WERI-Rb-1 (cell line): ENCODE measurements at places on chromosomes 1 and 21.

GRCh38 chr21:41536827-41537103, 28.8 kb upstream of the TMPRSS2 start:
- DNase-seq = no peak

GRCh38 chr1:203754455-203754864, 10.5 kb upstream of the LAX1 start:
- no peak for DNase-seq

DNA sequence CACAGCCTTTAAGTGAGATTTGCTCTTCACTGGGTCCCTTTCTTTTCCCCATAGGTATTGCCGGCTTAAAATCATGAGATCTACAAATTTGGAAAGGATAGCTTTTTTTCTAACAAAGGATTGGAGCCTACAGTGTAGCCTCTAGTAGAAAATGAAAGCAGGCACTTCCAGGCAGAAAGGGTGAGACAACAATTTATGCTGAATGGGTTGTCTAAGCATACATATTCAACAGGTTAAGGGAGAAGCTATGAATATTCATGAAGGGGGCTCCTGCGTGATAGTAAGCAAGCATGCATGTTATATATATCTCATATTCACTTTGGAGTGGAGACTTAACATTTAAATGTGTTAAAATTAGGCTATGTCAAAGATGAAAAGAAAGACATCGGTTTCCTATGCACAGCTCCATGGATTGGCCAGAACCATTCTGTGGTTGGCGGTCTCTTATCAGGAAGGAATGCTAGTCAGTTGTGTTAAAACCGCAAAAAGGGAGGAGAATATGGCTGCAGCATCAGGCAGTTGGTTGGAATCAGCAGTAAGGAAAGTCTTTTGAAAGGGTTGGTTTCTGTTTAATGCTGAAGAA, 66.0 kb downstream of the VCAM1 start:
- no peak for DNase-seq

GRCh38 chr1:230237805-230238204, 170.8 kb downstream of the GALNT2 start:
- DNase-seq = no peak

DNA sequence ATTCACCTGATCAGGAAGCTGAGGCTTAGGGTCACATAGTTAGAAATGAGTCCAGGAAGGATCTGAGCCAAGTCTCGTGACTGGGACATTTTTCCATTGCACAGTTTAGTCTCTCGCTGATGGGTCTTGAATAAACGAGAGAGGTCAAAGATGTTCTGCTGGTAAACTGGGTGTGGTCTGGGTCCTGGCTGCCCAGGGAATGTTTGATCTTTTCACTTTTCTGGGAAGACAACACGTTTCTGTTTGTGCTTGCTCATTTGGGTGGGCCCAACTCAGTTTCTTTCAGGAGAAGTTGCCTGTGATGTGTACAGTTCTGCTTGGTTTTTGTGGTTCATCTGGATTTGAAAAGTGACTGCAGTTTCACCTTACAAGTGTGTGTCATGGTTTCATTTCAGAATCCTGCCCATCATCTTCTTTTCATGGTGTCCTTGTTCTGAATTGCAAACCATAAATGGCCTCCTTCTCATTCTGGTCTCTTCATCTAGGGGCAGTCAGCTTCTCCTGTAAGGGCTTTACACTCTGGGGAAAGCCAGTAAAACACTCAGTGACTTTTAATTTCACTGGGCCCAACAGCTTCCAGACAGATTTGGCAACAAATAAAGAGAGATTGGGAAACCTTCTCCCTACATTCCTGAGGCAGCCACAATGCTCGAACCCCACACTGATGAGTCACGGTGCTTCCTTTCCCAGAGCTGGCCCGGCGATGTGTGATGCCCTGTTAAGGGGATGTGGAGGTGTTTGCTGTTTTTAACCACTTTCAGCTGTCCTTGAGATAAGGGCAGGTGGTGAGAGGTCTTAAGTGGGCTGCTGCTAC, 7.2 kb upstream of the TACSTD2 start:
- no peak for DNase-seq

- DNase-seq = no peak
Observed at GRCh38 chr1:76015478-76016103, 59.0 kb upstream of the ST6GALNAC3 start.

GRCh38 chr1:210159211-210159610, 73.4 kb upstream of the SERTAD4 start:
- no peak for DNase-seq

DNA sequence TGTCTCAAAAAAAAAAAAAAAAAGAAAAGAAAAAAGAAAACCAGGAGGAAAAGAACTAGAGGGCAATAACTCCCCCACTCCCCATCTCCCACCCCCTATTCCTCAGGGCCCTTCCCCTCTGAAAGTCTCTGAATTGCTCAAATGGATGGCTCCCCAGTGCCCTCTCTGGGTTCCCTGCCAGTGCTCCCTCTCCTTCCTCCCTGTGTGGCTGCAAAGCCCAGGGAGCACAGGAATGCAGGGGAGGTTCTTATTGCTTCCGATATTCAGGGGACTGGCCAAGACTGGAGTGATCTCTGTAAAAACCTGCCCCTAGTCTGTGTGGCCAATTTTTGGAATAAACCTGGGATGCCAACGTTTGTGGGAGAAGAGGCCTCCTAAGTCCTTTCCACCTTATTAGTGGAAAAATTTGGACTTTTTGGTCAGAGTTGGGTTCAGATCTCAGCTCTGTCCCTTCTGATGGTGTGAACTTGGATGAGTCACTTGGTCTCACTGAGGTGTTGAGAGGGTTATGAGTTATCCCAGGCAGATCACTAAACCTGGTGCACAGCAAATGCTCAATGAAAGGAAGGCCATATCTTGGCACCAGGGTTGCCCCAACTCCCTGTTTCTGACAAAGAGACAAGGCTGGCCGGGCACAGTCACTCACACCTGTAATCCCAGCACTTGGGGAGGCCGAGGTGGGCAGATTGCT, 13.4 kb upstream of the ARHGEF10L start:
- no peak for DNase-seq

DNA sequence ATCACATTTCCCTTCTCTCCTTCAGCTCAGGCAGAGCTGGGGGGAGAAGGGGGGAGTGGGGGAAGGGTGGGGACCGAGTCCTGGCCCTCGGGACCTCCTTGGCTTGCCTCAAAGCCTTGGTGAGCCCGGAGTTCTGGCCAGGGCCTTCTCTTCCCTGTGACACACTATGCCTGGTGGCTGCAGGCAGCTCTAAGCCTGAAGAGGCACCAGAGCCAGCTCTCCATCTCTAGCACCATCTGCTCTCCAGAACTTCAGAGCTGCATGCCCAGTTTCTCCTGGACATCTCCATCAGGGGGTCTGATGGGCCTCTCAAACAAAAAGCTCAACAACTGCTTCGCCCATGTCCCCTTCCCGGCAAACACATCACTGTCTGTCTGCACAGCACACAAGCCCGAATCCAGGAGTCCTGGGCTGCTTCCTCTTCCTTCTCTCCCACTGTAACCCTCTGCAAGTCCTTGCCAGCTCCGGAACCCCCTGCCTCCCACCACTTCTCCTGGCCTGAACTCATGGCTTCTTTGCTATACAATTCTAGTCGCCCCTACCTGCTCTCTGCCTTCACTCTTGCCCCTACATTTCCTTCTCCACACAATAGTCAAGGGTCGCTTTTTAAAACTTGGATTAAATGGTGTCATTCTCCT, 26.5 kb downstream of the KIAA1614 start:
- DNase-seq = no peak

DNA sequence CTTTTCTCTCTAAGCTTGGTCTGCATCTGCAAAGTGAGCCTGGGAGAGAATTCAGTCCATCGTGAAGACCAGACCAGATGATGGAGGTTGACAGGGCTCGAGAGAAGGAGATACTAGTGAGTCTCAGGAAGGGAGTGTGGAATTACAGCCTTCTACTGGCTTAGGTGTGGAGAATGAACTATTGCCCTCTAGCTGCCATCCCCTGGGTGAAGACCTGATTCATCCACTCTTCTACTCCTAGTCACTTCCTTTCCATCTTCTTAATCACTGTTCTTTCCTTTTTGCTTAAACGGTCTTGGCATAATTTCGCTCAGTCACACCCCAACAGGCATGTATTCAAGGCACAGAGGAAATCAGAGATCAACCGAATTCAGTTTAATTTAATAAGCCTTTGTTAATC, 34.0 kb upstream of the HSD17B7 start:
- no peak for DNase-seq

- no peak for DNase-seq
Observed at GRCh38 chr1:183942933-183943693, 94.4 kb downstream of the COLGALT2 start.
